AG10803 (cell line): ENCODE measurements at places on chromosomes 12 and 14.

- DNase-seq, result no peak
Observed at GRCh38 chr12:52190860-52191729, 719 bp downstream of the KRT80 start.

DNA sequence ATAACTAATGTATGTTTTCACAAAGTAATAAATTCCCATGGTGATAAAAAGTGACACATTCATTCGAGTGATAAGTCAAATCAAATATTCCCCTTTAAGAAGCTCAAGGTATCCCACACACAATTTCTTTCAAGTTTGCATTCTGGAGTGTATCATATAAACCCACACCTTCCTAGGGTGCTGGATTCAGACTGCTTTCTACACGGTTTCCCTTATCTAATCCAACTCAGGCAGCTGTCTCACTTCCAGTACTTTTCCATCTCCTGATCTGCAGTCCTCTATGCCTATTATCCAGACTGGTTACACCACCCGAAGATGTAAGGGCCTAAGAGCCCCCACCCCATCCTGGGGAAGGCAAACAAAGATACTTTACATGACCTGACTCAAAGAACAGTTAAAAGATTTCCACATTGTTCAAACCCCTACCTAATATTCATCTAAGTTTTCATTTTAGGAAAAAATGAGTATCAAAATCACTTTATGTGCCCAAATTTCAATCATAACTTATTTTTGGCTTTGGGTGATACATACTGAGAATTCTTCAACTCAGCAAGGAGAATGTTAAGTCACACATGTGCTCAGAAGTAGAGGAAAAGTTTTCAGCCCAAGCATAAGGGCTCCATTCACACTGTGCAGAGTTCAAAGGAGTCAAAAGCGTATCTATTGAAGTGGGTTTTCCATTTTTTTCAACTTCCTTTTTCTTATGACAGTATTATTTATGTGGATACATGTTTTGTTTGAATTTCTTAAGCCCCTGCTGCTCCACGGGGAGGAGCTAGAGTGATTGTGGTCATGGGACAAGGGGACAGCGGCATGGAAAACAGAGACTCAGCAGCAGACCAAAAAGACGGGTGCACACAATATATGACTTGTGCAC lies 41.8 kb downstream of the CORO1C start:
- DNase-seq, result peak; percentile 52

GRCh38 chr12:26465419-26466097 lies 270.2 kb downstream of the SSPN start:
- DNase-seq, result no peak

DNA sequence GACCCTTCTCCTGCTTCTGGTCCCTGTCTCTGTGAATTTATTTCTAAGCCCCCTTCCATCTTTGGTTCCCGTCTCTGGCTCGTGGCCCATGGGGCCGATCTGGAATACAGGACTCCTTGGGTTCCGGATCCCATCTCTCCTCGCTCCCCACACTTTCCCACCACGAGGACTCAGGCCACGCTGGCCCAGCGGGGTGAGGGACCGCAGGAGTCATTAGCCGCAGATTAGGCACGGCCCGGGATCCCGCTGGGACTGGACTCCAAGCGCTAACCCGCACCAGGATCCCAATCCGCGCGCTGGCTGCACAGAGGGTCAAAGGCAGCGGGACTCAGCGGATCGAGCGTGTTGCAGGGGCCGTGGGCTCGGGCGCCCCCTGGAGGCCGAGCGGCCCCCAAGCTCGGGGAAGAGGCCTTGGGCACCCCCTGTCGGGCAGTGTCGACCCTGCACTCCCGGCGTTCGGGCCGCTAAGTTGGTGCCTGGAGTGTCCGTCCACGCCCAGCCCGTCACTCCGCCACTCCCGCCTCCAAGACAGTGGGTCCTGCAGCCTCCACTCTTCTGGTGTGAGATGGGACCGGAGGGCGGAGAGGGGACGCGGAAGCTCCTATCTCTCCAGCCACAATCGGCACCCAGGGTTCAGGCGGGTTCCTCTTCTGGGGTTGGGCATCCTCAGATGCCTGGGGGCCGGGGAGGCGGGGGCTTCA lies 9.5 kb downstream of the SHMT2 start:
- DNase-seq, result peak; percentile 88

DNA sequence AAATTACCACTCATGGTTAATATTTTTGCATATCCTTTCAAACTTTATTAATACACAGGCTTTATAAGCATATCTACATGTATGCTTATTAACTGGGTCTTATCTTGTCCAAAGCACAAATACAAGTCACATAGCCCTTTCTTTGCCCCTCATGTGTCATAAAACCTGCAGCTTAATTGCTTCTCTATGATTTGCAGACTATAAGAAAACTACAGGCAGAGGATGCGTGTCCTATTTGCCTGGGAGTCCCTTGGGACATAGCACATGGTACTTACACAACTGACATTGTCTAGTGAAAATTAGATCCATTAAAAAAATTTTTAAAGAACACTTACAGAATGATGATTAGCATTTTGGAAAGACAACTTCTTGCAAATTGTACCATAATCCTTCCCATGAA lies 190.5 kb upstream of the PLEKHA5 start:
- DNase-seq, result no peak

DNA sequence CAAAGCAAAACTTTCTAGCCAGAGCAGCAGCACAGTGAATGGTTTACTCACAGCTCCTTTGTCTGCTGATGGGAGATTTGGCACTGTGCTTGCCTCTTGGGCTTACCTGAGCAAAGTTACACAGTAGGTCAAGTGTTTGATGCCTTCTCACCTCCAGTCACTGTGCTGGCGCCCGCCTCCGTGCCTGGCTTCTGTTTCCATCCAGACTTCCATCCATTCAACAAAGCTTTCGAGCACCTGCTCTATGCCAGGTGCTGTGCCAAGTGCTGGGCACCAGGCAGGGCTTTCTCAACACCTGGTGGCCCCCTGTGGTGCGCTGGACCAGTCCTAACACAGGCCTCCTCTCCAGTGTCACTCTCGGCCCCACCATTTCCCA lies 199.2 kb upstream of the EEA1 start:
- no peak for DNase-seq

DNA sequence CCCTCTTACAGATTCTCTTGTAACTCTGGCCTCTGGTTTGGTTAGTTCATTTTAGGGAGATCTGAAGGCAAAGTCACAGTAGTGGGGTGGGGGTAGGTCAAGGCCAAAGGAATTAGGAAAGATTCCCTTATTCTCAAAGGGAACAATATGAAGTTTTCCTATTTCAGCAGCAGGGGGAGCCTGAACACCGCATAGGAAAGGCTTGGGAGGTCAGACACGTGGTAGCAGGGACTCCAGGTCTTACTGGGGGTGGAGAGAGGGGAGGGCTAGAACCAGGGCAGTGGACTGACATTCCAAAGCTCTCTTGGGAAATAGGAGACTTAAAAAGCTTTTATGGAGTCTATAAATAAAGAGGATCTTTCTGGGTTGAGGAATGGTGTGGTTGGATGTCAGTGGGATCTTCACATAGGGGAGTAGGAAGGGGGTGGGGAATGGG lies 1.3 kb downstream of the ZC3H10 start:
- DNase-seq, result peak; percentile 96

DNA sequence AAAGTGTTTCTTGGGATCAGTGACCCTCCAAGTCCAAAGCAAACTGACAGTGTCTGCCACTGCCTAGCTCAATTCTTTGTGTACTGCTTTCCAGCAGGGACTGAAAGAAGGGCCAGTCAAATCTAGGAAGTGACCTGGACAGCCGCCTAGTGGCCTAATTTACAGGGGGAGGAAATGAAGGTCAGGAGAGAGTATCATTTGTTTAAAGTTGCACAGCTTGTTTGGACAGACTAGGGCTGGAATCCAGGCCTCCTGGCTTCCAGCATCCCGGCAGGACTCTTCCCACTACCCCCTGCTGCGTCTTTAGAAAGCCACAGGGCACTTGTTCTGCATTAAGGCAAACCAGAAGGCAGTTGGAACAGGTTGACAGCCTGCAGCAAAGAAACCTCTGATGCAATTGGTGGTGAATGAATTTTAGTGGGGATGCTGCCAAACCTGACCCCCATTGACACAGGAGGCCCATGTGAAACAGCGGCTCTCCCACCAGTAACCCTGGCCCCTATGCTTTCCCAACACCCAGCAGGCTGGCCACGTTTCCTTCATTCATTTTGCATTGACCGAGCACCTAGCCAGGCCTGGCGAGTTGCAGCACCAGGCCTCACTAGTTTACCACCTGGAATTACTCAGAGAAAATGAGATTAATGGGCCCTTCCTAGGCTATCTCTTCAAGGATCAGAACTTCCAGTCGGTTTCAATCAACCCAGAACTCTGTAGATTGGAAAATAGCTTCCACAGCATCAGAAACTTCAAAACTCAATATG lies 28.2 kb downstream of the GALNT16 start:
- peak; percentile 92 for DNase-seq

- DNase-seq, result no peak
Observed at GRCh38 chr14:28116716-28117115, 649.9 kb upstream of the FOXG1 start.

- peak; percentile 9 for DNase-seq
Observed at GRCh38 chr12:103495469-103496456, at the start of gene C12orf42. Gene C12orf42 (minus strand): TSS chr12:103495968. CDS start chr12:103478426, 17,542 bp downstream.

- DNase-seq, result peak; percentile 60
Observed at GRCh38 chr12:7951671-7952070, 15.7 kb upstream of the SLC2A3 start.

DNA sequence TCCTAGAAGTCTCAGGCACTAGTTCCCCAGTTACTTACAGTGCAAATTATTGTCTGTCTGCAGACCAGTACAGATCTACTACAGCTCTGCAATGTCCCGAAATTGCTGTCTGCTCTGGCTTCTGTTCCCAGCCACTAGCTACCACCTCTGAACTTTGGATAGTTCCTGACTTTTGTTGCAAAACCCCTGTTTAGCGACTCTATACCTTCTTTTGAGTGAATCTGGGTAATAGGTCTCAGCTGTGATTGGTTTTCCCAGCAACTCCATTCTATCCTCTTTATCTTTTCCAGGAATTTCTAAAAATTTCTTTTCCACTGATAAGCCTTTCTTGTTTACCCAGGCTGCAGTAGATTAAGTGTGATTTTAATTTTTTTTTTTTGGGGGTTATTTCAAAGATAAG lies 16.8 kb downstream of the KCNJ8 start:
- no peak for DNase-seq

- DNase-seq, result no peak
Observed at GRCh38 chr12:83477696-83478095, 791.0 kb downstream of the TMTC2 start.

- peak; percentile 7 for DNase-seq
Observed at GRCh38 chr14:74140374-74140850, 55.7 kb downstream of the LIN52 start.

GRCh38 chr14:104939666-104940410 lies 15.2 kb downstream of the PLD4 start:
- no peak for DNase-seq

DNA sequence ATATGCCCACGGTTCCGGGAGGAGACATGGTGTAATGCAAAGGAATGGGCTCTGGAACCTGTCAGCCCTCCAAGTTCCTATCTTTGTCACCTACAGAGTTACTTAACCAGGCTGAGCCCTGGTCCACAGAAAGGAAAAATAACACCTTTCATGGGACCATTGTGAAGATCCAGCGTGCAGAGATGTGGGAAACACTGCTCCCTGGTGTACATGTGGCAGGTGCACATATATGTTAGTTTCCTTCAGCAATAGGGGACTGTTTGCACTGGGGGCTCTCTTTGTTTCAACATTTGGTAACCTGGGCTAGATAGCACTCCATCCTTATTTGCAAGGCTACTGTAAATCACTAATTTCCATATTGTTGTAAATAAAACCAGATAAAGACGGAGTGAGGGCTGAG lies 72.3 kb downstream of the ANO2 start:
- DNase-seq, result peak; percentile 35

DNA sequence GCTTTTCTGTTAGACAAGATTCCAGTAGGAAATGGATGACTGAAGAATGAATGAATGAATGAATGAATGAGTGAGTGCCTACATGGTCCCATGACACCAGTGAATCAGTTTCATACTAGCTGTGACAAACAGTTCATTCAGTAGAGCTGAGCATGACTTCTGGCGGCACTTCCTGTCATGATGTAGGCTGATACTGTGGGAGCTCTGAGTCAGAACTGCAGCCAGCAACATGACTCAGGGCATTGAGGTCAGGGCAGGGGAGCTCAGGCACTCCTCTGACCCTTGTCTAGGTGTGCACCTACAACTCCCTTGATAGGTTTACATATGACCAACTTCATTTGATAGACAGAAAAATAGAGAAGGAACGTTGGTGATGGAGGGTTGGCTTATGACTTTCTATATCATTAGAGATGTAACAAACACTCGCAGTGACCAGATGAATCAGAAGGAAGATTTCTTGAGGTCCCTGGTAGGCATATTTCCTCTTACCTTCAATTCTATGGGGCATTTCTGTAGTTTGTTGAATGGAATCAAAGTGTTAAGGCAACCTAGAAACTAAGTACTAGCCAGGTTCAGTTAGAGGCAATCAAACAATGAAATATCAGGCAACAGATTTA lies 139.3 kb upstream of the ARHGAP5 start:
- peak; percentile 81 for DNase-seq

DNA sequence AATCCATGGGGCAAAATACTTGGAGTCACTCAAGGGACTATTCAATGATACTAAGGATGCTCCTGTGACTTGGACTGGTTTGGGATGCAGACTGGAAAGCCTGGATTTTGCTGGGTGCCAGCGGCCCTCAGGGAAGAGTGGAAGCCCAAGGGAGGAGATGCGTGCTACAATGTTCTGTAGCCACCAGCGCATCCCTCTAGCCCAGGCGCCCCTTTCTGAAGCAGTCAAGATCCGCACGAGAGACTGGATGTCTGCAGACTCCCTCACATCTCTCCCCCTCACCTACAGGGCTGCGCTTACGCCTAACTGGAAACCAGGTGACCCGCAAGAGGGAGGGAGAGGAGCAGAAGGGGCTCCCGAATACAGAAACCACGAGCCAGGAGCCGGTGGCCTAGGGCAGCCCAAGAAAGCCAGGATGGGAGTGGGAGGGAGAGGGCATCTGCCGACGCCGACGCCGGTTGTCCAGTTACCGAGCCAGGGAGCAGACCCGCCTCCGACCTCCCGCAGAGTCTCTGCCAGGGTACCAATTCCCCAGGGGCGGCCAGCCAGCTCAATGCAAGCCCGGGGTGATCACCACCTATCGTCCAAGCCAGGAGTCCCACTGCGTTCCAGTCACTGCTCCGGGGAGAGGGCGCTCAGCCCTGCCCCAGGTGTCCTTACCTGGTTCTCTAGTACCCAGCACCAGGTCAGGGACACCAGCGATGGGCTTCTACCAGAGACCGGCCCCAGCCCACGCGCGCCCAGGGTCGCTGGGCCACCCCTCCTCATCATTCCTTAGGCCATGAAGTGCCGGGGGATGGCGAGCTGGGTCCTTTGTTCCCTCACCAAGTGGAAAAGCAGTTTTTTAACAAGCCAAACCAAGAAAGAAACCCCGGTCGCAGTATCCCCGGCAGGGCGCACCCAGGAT lies 1.2 kb downstream of the NTN4 start:
- DNase-seq, result no peak

- DNase-seq, result no peak
Observed at GRCh38 chr12:32918890-32919801, 22.6 kb upstream of the PKP2 start.
